ENCODE measurements at places on chromosomes 12 and 14.

DNA sequence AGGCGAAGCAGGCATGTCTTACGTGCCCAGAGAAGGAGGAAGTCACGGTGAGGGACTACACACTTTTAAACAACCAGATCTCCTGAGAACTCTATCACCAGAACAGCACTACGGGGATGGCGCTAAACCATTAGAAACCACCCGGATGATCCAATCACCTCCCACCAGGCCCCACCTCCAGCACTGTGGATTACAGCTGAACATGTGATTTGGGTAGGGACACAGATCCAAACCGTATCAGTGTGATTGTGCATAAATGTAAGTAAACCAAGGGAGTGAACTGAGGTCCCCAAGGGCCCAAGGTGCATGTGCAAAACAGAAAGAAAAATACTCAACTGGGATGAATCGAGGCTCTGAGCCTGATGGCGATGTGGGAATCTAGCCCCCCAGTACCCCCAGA, 134.2 kb downstream of the DICER1 start:
- DNase-seq: no peak

DNA sequence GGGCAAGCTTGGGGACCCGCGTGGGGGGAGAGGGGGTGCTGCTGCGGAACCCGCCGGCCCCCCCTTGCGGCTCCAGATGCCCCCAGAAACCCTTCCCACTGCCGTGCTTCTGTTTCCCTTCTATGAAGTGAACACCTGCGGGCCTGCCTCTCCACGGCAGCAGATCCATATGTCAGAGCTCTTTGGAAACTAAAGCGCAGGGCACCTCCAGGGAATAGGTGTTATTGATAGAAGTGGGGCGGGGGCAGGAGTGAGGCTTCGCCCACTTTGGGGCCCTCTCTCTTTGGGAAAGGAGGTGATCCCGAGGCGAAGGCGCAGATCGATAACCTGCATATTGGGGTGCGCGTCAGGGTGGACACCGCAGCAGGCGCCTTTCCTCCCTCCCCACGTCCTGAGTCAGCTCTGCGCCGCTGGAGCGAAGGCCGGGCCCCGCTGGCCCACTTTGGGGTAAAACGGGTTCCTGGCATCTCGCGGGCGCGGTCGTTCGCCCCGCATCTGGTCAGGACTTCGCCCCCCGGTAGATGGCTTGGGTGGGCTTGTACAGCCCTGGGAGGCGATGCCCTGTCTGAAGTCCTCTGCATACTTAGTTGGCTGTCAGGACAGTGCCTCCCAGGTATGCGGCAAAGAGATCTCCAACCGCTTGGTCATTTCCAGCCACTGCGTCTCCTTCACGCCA, 524 bp downstream of the KMT5A start:
- no peak for DNase-seq

DNA sequence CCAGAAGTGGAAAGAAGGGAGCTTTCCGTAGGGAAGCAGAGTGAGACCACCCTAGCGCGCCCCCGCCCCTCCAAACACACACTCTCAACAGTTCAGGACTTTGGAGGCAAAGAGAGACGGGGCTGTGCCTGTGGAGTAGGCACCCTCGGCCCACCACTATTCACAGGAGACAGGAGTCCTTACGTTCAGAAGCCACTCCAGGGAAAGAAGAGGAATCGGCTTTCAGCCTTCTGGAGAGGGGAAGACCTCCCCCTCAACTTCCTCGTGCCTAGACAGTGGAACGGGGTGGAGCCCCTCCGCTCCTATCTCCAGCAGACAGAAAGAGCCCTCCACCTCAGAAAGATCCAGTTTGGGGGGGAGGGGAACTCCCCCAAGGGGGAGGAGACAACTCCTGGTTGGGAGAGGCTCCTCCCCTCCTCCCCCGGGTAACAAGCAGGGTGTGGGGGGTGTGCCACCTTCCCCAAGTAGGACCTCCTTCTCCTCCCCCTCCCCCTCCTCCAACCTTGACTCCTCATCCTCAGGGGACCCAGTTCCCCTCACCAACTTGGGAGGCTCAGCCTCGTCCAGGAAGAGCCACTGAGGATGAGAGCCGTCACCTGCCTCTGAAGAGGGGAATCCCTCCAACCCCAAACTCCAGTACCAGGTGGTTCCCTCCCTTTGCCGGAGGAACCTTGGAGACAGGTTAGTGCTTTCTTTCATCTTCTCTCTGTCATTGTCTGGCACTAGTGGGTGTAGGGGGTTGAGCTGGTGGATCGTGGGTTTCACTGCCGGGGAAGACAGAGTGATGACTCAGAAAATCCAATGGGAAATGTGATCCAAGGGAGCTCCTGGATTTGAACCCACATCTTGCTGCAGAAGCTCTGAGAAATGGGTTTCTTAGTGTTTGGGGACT, 883 bp downstream of the FOXJ2 start:
- DNase-seq: peak; percentile 48

- DNase-seq: peak; percentile 54
These were observed 6.0 kb upstream of the VAMP1 start for GRCh38 chr12:6476489-6476888.

- DNase-seq: no peak
These were observed 19.7 kb upstream of the FAM234B start for GRCh38 chr12:13024531-13024916.

All from fibroblast of lung (primary cell).